ENCODE measurements at places on chromosomes 4 and X.

DNA sequence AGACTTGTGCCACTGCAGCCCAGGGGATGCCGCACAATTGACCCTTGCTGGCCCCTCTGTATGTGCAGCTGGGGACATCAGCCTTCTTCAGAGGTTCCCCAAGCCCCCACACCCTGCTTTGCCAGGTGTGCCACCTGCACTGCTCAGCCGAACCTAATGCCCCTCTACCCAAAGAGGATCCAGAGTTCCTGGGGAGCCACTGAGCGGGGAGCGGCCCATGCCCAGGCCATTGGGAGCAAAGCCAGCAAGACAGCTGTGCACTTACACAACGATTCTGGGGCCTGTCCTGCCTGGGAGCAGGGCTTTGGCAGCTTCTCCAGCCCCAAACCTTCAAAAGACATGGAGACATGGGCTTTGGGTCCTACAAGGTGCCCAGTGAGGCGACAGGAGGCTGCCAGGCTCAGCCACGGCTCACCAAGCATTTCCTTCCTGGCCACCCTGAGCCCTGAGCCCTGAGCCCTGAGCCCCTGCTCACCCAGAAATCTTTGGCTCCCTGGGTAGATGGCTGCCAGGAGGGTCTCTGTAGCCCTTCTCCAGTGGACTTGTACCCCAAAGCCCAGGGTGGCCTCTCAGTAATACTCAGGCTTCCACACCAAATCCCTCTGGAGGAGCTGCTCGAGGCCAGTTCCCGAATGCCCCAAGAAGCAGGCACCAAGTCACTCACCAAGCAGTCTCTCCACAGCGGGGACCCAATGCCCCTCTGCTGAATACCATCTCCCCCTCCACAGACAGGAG lies 13.0 kb downstream of the PNMA6E start:
- no peak for DNase-seq

DNA sequence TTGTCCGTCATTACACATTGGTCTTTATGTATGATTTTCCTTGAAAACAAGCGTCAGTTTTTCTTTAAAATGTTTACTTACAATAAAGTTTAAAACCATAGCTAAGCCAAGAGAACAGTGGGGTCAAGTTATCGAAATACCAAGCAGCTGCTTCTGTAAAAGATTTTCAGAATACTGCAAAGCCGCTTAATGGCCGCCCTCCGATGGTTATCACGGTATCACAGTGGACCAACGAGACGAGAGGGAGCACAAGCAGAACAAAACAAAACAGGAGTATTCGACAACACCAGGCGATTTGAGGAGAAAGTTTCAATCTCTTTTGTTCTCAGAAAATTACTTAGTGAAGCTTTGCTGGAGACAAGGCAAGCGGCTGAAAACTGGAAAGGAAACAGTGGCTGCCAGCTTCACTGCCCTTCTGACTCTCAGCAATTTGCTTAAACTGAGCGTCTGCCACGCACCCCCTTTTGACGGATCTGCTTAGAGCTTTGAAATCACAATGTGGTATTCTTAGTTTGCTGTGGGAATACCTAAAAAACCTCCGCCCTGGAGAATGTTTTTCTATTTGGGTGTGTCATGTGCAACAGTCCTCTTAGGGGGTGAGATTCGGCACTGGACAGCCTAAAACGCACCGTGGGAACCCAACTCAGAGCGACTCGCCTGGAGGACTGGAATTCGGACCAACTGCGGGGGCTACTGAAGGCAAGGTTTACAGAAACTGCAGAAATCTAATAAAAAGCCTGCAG lies 199.8 kb downstream of the NSUN7 start:
- no peak for DNase-seq

DNA sequence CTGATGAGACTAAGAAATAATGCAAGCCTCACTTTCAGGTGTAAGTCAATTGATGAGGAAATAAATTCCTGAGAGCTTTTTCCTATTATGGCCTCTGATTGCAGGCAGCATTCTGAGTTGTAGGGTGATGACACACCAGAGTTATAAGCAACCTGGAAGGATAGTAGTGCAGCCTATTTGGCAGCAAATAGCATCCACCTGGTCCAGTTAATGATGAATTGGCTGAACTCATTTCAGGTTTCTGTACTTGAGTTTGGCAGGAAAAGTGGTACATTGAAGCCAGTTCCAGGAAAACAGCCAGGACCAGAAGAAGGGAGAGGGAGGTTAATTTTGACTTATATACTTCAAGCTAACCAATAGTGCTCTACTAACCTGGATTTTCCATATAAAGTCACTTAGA lies 316.8 kb downstream of the NAF1 start:
- DNase-seq = no peak

GRCh38 chr4:128565565-128566186 lies 243.8 kb upstream of the JADE1 start:
- no peak for DNase-seq

DNA sequence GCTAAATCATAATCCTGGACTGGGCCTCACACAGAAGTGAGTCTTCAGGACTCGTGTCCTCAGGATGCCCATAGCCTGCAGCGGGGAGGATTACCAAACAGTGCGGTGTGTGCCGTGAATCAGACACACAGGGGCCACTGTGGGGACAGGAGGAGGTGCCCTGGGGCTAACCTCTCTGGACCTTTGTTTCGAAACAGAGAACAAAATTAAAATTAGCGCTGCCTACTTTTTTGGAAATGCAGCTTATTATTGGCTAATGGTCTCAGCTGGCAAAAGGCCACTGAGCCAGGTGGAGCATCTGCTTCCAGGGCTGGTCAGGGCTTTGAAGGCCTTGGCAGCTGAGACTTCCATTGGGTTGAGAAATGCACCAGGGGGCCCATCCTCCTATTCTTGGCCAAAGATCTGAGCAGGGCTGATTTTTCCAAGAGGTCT lies 236.2 kb downstream of the EVC2 start:
- no peak for DNase-seq

- no peak for DNase-seq
Measured at GRCh38 chr4:158770671-158771070, 1.8 kb downstream of the FNIP2 start.

All from DMS79 treated with DMSO at 0.1 percent for 48 hours (cell line).